RPMI8226 (cell line): ENCODE measurements at places on chromosomes 4 and X.

GRCh38 chrX:48591255-48591791 is 6.0 kb upstream of the WDR13 start:
- no peak for DNase-seq

- no peak for DNase-seq
Measured at GRCh38 chrX:11564546-11564945, 101.2 kb downstream of the ARHGAP6 start.

DNA sequence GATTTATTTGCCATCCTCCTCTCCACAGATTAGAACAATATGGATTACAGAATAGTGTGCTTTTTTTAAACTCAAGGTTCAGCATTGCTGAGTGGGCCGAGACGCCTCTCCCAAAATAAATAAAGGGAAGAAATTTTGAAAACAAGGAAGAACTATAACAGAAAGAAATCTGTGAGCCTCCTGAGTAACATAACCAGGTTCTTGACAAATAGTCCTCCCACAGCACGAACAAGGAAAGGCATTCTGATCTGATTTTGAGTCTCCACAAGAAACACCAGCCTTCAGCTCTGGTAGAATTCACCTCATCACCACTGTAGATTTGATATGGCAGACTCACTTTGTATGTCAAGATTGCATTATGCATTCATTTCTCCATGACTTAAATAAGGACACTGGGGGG is 173.6 kb downstream of the HHIP start:
- DNase-seq, result no peak

DNA sequence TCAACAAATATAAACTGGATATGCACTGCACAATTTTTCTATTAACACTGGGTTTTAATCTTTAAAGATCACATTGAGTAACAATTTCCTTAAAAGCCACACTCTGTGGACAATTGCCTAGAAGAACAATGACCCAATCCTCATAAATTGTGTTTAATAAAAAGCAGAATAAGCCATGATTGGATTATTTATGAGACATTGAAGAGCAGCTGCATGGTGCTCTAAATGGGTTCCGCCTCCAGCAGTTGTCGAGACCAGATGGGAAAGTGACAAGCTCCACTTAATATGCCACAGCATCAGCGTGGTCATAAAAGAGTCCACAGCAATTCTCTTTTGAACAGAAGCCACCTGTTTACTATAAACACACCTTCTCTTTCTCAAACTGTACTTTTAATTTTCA is 635.2 kb upstream of the FRG1 start:
- no peak for DNase-seq

DNA sequence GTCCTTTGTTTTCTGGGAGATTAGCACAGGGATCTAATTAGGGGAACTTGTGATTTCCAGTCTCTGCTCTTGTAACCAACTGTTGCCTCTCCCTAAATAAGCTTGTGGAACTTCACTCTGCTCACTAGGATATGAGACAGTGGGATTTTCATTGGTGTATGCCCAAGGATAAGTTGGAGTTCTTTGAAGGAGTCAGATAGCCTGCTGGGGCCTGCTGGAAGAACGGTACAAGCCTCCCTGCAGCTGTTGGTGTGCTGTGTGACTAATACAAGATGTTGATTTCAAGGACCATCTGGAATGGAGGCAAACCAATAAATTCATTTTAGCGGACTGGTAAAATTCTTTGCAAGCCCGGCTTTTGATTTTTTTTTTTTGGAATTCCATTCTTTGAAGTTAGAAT is 167.0 kb downstream of the AASDH start:
- no peak for DNase-seq

DNA sequence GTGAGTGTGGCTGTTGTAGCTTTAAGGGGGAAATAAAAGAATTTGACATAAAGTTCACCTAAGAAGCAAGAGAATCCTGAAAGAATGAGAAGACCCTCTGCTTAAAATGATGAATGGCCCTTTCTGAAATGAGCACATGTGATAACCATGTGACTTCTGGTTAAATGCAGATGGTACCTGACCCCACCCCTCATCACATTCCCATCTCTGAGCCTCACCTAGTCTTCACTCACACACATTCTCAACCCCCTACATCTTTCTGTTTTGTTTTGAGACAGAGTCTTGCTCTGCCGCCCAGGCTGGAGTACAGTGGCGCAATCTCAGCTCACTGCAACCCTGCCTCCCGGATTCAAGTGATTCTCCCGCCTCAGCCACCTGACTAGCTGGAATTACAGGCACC is 31.5 kb downstream of the SEPTIN6 start:
- DNase-seq, result no peak

GRCh38 chrX:44570522-44570921 is 27.9 kb upstream of the FUNDC1 start:
- DNase-seq, result no peak

GRCh38 chr4:121380776-121381462 is at the start of gene QRFPR:
Gene QRFPR (minus strand): TSS chr4:121381018. CDS start chr4:121380647, 371 bp downstream.
- no peak for DNase-seq

DNA sequence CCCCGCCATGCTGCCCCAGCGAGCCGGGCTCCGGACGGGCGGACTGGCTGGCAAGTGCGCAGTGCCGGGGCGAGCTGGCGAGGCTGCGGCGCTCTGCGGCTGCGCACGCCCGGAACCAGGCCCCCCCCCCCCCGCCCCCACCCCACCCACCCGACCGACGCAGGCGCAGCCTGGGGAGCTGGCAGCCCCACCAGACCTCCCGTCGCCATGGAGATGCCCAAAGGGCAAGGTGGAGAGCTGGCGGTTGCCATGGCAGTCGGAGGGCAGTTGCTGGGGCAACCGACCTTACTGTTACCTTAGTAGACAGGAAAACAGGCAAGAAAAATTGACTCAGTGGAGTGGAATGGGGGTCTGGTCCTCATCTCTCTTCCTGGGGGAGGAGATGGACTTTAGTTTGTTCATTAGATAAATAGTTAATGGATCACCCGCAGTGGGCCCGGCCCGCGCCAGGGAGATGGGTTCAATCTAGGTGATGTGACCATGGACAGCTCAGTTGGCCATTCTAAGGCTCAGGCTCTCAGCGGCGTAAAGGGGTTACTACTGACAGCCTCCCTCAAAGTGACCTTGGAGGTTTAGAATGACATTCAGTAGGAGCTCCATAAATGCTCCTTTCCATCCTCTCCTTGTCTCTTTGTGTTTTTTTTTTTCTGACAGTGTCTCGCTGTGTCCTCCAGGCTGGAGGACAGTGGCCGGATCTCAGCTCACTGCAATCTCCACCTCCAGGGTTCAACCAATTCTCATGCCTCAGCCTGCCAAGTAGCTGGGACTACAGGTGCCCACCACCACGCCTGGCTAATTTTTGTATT is at the start of gene PCSK1N:
PCSK1N (minus strand) TSS at position 87 of the 806 bp plus-strand sequence; CDS start at position 9, 78 bp downstream.
- no peak for DNase-seq

DNA sequence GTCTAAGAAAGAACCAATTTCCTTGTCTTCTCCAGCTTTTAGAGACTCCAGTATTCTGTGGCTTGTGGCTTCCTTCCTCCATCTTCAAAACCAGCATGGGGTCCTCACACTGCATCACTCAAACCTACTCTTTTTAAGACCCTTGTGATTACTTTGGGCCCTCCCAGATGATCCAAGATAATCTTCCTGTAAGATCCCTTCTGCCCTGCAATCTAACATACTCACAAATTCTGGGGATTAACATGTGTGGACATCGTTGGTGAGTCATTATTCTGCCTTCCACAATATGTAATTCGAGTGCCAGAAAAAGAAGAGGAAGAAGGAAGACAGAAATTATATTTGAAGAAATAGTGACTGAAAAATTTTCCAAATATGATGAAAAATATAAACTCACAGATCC is 47.9 kb downstream of the BEND4 start:
- no peak for DNase-seq
